ENCODE measurements at places on chromosomes 3 and 15.
A peak's percentile ranks its signal among the peaks of the same experiment; 100 is the strongest.

DNA sequence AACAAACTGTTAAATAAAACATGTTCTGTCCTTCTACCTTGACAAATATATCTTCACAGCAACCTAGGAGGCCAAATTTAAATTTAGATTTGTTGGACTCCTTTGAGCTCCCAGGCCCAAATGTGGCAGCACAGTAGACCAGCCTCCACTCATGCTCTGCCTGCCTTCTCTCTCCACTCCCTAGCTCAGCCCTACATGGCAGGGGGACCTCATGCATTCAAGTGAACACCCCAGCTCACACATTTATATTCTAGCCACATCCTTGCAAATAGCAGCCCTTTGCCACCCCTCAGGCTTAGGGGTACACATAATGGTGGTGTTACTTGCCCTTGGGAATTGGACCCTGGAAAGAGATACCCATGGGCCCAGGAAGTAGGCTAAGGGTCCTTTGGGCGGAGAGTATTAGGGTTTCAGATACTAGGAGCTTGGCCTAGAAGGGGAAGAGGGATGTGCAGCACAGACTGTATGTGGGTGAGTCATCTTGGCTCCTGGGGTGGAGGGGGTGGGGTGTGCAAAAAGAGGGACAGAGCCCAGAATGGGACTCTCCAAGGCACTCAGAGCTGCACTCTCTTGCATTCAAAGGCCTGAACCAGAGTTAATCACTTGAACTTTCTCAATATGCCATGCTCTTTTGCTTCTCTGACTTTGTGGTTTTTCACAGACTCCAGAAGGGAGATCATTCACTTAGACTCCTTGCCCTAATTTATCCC, 268.4 kb upstream of the ROPN1 start:
- DNase-seq = peak; percentile 47

DNA sequence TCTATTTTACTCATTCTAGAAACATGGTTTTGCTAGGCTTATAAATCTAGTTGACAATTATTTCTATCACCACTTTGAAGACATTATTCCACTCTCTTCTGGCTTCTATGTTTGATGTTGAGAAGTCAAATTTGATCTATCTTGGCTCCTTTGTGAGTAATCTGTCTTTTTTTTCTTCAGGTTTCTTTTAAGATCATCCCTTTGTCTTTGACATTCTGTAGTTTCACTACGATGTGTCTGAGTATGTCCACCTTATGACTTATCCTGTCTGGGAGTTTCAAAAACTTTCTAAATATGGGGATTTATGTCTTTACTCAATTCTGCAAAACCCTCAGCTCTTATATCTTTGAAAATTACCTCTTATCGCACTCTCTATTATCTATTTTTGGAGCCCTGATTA, 41.0 kb upstream of the TMEM158 start:
- no peak for DNase-seq

DNA sequence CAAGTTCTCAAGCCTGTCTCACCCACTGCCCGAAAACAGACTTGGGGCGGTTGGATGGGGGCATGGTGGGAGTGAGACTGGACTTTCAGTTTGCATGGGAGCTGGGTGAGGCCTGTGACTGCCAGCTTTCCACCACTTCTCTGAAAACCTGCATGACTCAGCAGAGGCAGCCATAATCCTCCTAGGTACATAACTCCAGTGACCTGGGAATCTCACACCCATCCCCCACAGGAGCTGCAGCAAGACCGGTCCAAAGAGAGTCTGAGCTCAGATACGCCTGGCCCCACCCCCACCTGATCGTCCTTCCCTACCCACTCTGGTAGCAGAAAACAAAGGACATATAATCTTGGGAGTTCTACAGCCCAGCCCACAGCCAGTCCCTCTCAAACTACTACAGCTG, 107.2 kb downstream of the NSMCE3 start:
- DNase-seq = no peak

GRCh38 chr3:36944012-36944640, 728 bp downstream of the TRANK1 start:
- DNase-seq = peak; percentile 76

GRCh38 chr3:82133070-82133606, 371.7 kb upstream of the GBE1 start:
- DNase-seq = peak; percentile 65

DNA sequence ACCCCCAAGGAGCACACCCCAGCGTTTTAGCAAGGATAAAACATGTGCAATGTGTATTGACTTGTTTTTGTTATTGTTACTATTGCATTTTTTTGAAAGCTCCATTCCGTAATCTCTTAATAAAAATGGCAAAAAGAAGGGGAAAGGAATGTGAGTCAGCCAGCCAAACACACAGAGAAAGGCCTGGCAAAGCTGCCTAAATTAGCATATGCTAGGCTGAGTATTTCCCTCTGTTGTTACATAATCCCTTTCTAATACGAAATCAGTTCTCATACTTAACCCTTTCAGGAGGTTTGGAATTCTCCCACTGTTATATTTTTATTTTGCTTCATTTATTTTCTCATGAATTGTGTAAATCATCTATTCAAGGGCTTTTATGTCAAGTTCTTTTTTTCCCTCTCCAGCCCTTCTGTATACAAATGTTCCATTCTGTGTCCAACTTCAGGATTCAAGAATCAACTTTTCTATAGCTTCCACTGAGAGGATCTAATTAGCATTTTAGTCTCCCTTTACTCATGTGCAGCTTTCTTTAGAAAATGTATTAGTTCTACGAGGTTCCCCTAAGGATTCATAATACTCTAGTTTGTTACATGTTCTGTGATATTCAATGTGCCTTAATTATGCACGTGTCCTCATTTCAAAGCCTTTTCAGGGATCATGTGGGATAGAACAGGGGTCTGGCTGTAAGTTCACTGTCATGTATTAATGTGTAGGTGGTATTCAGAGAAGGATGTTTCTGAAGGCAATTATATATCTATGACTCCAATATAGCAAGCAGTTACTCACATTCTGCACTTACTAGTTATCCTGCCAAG, 9.2 kb downstream of the CADM2 start:
- no peak for DNase-seq

- DNase-seq = no peak
These were observed 18.6 kb downstream of the MESP2 start for GRCh38 chr15:89794627-89795241.

DNA sequence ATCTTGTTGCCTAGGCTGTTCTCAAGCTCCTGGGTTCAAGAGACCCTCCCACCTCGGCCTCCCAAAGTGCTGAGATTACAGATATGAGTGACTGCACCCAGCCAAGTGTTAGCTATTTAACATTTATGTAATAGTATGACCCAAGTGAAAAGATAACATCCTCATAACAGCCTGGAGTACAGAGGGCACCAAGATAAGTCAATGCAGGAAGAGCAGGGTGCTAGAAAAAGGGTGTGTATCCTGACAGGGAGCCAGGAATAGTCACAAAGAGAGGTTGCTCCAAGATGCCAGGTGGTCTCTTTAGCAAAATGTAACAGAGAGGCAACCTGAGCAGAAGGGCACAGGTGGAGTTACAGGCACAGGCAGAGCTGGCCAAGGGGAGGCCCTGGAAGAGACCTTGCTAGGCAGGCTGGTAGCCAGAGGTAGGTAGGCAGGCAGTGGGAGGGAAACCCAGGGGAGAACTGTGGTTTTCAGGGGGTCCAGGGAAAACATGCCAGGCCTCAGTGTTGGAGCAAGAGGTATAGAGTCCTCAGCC, 277.4 kb downstream of the ERC2 start:
- no peak for DNase-seq

DNA sequence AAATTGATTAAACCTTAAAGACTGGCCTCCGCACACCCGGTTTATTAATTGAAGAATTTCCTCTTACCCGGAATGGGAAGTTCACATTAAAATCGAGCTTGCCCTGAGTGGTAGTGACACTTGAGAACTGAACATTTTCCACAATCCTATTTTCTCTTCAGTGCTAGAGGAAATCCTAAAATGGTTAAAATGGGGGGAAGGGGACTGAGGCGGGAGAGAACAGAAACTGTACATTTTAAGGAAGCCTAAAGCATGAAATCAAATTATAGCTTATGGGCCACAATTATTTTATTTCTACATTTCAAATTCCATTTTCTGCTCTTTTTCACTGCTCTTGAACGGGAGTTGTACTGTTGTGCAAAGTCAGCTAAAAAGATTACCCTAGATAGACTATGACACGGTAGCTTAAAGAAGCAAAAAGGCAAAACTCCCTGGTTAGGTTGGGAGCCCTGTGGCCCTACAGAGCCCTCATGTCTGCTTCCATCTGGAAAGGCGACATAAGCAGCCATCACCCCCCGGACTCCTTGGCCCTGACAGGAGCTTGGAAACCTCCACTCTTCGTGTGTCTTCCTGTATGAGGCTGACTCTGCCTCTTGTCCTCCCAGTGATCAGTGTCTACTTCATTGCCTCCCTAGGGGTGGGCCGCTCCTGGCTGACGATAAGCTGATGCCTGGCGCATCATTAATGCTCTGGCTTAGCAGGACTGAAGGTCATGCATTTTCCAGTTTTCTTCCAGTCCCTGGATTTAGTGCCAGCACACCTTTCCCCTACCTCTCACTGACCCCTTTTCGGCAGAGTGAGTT, 79.3 kb downstream of the EEFSEC start:
- no peak for DNase-seq

- no peak for DNase-seq
These were observed 83.3 kb downstream of the SNRK start for GRCh38 chr3:43369404-43370292.

DNA sequence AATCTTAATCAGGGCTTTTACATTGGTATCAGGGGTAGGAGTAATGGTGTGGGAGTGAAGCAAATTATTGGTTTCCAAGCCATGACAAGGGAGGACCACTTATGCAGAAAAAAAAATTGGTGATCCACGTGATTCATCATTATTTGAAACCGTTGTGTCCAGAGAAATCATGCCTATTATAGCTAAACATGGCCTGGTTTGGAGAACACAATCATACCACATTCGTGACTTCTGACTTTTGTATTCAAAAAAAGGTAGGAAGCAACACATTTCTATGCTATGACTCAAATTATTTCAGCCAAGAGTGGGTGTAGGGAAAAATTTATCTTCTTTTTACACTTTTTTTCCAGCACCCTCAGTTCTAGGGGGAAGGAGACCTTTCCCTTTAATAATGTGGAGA, 924.3 kb upstream of the GBE1 start:
- DNase-seq = no peak

DNA sequence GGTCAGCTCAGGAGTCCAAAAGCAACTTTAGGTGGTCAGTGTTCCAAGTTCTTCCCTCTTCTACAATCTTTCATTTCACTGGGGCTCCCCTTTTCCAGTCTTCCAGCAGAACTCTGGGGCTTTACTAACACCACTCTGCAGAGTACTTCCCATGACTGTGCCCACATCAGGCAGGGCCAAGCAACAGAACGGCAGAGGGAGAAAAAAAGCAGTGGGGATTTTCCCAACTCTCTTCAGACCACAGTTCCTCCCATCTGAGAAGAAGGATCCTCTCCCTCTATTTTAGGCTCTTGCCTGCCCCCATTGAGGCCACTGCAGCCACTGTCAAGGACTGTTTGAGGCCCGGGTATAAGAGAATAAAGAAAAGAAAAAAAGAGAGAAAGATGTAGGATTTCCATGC, 70.7 kb downstream of the TTBK2 start:
- no peak for DNase-seq

GRCh38 chr3:31065765-31066164, 171.3 kb upstream of the GADL1 start:
- no peak for DNase-seq

GRCh38 chr3:59438492-59438891, 388.7 kb upstream of the CFAP20DC start:
- DNase-seq = no peak

DNA sequence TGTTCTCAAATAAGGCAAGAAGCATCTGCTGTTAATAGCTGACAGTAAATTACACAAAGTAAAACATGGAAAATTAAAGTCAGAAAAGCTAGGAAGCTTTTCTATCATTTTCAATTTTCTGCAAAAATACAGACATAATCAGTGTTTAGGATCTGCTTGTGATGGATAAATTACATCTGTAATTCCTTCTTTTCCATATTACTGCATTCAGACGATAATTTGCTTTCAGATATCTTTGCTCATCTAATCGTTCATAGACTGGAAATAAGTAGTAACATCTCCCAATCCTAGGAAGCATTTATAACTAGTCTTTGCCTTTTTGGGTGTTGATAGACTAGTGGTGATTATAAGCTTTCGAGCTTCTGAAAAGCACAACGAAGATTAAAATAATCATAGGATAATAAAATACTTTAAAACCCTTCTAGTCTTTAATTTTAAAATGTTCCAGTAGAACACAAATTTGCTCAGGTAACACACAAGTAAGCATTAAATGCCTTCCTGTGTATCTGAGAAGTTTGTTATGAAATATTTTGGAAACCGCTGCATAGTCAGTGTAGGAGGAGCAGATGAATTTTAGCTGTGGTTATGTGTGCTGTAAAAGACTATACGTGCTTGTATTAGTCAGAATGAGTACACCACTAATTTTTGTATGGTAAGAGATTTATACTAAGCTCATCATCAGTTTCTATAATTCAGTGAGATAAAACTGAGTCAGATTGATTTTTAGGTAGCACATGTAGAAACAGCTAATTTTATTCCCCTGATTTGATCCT, 41.0 kb downstream of the MBNL1 start:
- DNase-seq = no peak

DNA sequence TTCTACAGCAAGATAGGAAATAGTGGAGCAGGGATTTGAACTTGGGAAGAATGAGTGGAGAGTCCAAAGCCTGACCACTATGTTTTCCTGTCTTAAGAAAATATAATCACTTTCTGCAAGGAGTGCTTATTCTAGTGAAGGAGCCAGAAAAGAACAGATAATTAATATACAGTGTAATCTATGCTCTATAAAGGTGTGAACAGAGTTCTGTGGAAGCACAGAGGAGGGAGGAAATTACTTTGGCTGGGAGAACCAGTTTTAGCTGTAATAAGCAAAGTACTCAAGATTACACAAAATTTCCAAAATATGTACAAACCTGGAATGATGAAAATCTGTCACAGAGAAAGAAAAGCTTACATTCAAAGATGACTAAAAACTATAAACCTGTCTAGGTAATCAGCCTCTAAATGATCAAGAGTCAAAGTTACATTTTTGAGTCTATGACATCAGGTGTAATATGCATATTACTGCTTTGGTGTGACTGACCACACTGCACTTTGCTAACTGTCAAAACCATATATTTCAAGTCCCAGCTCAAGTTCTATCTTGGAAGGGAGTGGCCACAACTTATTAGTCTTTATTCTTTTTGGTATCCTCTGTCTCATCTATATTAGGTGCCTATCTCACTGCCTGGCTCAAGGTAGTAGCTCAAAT, 40.7 kb upstream of the MB21D2 start:
- no peak for DNase-seq

GRCh38 chr15:64438653-64439447, 21.5 kb upstream of the ZNF609 start:
- DNase-seq = no peak

GRCh38 chr3:137347817-137348368, 390.1 kb downstream of the IL20RB start:
- DNase-seq = no peak

GRCh38 chr15:93109336-93110102, 20.5 kb upstream of the RGMA start:
- no peak for DNase-seq
